ENCODE measurements at places on chromosomes 16 and 17.

GRCh38 chr17:76659928-76660655, 16.5 kb upstream of the ST6GALNAC1 start:
- DNase-seq: no peak

DNA sequence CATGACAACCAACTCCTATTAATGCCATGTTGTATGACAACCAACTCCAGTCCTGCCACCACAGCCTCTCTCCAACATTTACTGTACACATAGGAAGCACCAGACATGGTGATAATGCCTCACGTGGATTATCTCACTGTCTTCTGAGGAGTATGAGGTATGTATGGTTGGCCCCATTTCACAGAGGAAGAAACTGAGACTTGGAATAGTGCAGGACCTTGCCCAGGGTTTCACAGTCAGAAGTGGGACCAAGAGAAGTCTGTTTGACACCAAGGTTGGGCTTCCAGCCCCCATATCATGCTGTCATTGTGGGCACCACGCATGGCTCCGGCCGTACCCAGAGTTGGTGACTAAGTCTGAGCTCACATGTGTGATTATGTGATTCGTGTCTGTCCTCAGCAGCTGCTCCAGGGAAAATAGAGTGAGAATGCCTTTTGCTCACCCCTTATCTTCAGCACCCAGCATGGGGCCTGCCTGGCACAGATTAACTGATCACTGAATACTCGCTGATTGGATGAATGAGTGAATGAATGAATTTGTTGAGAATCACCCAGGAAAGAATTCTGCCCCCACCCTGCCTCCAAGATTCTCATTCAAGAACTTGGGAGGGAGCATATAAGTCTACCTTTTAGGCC, 204.1 kb upstream of the NLRP1 start:
- DNase-seq: peak; percentile 30

DNA sequence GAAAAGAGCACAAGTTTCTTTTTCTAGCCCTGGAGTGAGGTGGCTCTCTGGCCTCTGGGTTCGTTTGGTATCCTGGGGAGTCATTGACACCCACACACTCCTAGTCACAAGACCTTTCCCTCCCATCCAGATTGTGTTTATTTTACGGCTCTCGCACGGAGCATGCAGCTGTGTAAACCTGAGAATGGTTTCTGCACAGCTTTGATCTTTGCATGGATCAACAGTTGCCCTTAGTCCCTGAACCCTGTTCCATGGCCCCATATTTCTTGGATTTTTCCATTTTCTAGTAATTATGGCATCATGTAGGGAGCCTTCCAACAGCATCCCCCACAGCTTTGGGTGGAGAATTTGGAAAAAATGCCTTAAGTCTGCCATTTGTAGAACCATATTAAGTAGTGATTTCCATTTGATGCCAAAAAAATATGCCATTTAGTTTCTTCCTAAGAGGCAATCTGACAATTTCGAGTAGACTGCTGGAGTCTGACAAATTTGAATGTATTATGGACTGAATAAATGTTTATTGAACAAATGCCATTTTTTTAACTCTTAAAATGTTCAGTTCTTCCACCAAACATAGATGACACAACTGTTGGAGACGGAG, 197.7 kb downstream of the WWOX start:
- DNase-seq: no peak

DNA sequence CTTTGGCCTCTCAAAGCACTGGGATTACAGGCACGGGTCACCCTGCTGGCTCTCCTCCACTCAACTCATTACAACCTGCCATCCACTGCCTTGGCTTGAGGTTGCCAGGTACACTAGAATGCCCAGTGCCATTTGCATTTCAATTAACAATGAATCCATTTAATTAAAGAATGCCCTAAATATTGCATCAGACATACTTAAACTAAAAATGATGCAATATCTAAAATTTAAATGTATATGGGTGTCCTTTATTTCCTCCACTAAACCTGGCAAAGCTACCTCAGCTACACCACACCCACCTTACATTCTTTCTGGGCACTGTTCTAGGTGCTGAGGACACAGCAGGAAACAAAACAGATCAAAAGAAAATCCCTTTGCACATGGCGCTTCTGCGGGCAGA, 382.2 kb upstream of the ZFHX3 start:
- DNase-seq: no peak

DNA sequence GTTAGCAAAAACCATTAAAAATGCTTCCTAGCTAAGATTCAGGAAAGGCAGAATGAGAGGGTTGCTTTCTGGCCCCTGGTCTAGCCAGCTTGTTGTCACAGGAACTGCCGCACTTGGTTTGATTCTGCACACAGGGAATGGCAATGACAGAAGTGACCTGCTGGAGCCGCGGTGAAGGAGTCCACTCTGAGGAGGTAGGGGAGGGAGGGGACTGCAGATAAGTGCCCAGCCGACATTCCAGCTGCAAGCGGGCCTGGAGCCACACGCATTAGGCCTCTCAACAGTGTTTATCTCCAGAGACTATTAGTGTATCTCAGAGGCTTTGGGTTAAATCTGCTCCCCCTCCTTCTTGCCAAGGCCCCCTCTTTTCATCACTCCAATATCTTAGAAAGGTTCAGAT, 38.6 kb downstream of the CDRT15 start:
- no peak for DNase-seq

GRCh38 chr17:44396946-44397345, 7.5 kb upstream of the ITGA2B start:
- no peak for DNase-seq

- DNase-seq: peak; percentile 88
These were observed 32.0 kb downstream of the KDM8 start for GRCh38 chr16:27235055-27235937.

DNA sequence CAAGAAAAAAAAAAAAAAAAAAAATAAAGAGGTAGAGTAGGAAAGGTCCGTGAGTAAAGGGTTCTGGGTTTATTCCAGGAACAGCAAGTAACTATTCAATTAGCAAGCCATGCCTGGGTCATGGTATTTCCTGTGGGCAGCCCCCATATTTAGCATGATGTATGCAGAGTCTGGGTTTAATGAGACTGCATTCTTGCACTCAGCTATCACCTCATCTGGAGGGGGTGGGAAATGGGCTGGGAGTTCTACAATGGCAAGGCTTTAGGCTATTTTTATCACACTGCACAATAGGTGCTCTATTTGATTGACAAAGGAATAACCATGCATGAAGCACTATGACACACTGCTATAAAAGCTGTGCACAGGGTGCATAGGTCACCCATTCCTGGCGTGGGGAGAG, 104.0 kb upstream of the CCL2 start:
- DNase-seq: peak; percentile 54

GRCh38 chr16:88415713-88416323, 33.1 kb downstream of the ZNF469 start:
- no peak for DNase-seq

GRCh38 chr17:35660902-35661301, 70.5 kb upstream of the RASL10B start:
- DNase-seq: no peak

DNA sequence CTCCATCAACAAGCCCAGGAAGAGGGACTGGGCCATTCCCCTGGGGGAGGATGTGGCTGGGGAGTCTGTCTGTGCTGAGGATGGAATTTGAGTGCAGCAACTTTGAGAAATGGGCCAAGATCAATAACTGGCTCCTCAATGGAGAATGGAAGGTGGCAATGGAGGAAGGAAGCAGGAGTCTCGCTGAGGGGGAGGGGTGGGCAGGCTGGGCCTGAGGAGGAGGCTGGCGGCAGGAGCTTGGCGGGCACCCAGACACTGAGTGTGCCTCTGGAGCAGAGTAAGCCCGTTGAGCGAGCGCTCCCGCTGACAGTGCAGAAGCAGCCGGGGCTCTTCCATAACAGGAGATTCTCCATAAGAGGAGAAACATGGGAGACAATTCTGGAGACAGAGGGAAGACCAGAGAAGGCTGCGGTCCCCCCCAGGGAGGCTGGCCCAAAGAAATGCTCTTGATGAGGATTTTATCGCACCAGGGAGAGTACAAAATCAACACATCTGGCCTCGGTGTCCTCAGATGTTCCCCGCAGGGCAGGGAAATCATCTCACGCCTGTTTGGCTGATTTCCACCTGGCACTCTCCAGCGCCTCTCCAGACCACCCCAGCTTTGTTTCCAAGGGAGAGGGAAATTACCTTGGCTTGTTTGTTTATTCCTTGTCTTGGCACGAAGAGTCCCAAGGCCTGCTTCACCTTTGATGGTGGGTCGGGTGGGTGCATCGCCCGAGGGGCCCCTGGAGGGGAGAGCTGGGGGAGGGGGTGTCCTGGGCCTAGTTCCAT, 2.8 kb upstream of the MMP15 start:
- DNase-seq: peak; percentile 74

Data from fibroblast of skin of abdomen (primary cell).